AG04449 (cell line): ENCODE measurements at places on chromosomes 3 and 15.
A peak's percentile ranks its signal among the peaks of the same experiment; 100 is the strongest.

- DNase-seq: peak; percentile 37
Measured at GRCh38 chr15:60682115-60682514, 203.2 kb upstream of the ICE2 start.

DNA sequence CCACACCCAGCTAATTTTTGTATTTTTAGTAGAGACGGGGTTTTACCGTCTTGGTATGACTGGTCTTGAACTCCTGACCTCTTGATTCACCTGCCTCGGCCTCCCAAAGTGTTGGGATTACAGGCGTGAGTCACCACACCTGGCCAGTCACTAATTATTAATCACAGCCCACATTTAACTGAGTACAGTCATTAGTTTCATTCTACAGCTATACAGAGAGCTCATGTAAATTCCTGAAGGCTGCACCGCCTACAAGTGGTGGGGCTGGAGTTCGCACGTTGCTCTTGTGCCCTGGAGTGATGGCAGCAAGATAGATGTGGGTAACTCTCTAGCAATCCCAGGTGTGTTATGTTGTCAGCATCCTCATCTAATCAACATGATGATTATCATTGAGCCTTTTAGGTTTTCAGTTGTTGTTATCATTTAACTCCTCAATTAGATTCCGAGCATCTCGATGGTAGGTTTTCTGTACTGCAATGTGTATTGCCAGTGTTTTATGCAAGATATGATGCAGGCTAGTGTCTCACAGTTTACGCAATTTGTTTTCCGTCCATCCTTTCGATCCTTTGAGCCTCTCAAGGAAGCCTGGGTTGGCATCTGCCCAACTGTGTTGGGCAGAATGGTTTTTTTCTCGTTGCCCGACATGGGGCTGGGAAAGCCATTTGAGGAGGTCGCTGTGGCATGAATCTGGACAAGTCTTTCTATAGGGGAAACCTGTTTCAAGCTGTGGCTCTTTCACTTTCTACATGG lies 216.3 kb downstream of the LPP start:
- no peak for DNase-seq

DNA sequence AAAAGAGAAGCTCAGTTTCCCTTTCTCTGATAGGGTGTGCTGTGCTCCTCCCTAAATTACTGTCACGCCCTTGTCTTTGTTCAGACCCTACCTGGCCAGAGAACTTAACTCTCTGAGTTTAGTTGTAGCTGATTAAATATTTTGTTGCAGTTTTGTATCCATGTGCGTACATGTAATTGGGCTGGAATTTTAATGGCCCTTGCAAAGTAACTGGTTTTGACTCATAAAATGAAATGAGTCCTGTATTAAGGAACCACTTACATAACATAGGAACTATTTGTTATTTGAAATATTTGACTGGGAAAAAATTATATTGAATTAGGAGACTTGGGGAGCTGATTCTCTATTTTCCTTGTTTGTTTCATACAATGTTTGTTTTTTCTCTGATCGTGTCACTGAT lies 80.2 kb downstream of the LRRK1 start:
- DNase-seq: no peak

DNA sequence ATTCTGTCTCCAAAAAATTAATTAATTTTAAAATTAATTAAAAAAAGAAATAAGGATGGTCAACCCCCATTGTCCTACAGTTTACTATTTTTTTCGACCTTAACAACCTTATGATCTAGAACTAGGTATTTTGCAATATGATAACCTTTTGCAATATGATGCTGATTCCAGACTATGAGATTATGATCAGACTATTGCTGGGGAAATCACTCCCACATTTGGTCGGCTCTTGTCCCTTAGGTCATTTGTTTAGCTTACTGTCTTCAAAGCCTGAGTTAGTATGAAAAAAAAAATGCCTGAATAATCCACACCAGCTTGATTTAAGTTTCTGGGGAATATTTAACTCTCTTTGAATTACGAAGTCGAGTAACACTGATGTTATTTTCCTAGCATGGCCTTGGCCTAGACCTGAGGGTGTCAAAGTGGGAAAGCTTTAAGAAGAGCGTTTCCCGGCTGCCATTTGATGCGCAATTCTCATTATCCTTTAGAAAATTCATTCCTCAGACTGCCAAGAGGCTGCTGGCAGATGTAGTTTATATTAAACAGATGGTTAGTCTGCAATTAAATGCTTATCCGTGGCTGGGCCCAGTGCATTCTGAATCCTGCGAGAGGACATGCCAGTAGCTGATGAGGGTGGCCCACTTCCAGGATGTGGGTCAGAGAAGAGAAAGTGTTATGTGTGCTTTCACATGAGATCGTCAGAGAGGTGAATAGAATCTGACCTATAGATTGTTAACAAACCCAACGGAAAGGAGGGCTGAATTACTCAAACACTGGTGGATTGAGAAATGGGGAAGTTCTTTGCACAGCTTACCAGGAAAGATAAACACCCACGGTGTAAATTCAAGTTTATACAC lies 496.0 kb upstream of the THBS1 start:
- DNase-seq: no peak

DNA sequence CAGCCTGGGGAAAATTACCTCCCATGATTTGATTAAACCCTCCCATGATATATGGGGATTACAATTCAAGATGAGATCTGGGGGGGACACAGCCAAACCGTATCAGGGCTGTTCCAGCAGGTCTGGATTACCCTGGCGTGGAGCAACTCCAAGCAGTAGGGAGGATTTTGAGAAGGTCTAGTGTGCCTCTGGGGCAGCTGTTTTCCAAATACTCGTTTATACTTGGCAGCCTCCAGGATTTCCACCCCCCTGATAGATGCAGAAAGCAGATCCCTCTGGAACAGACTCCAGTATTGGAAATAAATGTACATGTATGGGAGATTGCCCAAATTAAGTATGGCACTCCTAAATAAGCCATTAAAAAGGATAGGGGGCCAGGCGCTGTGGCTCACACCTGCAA lies 7.7 kb upstream of the IRAK2 start:
- DNase-seq: no peak

DNA sequence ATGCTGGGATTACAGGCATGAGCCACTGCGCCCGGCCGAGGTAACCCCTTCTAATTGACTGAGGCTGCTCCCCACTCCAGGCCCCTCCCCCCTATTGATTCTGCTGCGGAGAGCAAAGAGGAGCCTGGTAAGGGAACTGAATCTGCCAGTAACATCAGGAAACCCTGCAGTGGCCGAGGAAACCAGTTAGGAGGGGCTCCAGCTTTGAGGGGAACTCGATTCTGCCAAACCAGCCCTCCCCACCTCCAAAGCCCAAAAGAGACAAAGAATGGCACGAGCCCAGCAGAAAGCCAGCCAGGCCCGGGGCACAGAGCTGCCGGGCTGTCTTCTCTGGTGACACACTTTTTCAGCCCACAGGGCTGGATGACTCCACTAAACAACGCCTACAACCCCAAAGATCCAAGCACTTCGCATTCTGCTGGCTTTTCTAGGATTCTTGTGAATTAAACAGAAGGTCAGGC lies 15.0 kb upstream of the ACAD9 start:
- no peak for DNase-seq

- DNase-seq: no peak
Measured at GRCh38 chr15:74403588-74403919, 30.2 kb downstream of the SEMA7A start.

- no peak for DNase-seq
Measured at GRCh38 chr15:94470492-94470891, 239.1 kb downstream of the MCTP2 start.

GRCh38 chr3:110504901-110505300 lies 566.7 kb upstream of the NECTIN3 start:
- no peak for DNase-seq

DNA sequence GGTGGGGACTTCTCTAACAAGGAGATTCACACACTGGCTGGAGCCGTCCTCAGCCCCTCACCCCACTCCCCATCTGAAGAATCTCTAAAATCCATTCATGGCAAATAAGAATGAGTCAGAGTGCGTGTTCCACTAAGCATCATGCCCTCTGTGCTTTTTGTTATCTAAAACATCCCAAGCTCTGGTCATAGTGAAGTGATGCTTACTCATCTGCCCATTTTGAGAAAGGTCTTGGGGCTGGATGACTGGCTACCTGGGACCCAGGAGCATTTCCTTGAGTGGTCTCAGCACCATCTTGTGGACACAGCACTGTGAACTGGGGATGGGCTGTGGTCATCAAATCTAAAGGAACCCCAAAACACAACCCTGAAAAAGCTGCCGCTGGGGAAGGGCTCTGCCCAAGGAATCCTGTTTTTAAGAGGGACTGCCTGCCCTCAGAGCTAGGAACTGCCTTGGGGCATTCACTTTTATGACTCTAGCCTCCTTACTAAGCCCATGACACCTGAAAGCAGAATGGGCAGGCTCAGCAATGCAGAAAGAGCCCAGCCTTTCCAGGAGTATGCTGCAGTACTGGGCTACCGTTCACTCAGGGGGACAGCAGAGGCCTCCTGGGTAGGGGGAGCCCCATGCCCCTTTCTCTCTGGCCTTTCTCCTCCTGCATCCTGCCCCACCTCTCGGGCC lies 53.5 kb downstream of the ZBTB38 start:
- DNase-seq: no peak

DNA sequence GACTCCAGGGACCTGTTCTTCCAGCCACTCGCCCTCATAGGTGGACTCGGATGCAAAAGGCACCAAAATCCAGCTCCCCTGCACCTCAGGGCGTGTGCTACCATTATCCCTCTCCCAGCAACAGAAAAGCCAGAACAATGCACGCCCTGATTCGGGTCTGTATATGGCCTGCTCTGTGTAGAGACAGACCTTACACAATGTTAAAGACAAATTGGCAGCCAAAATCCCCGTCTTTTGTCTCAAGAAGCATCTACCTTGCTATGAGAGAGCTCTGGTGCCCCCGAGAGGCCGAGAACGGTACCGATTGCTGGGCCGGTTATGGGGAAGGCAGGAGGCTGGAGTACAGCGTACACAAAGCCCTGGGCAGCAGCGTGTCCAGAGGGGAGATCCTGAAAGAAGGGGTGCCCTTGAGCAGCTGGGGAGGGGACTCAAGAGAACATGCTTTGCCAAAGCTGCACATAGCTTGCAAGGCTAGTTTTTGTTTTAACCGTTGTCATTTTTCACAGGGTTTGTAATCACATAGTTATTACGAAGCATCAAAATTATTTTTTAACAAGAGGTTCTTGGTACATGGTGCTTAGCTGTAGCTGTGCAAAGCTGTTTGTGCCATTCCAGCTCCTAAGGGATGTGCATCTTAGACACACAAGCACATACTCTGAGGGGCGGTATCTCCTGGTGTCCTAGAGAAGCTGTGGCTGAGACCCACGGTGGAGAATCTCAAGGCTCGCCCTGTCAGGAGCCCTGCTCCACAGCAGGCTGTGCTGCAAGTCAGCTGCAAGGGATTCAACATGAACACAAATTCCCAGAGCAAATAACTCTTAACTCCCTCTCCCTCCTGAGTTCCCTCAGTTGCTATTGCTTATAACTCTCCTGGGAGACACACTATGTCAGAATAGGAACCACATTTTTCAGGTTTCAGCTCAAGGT lies 461.5 kb upstream of the PPP2R3A start:
- DNase-seq: no peak

DNA sequence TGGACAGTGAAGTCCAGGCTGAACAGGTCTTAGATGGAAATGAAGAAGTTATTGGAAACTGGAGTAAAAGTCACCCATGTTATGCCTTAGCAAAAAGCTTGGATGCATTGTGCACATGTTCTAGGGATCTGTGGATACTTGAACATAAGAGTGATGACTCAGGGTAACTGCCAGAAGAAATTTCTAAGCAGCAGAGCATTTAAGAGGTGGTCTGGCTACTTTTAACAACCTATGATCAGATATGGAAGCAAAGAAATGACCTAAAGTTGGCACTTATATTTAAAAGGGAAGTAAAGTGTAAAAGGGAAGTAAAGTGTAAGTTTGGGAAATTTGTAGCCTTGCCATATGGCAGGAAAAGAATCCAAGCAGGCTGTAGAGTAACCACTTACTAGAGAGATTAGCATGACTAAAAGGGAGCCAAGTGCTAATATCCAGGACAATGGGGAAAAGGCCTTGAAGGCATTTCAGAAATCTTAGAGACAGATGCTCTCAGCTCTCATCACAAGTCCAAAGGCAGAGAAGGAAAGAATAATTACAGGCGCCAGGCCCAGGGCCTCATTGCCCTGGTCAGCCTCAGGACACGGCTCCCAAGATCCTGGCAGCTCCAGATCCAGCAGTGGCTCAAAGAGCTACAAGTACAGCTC lies 73.9 kb upstream of the KCNH8 start:
- DNase-seq: no peak

DNA sequence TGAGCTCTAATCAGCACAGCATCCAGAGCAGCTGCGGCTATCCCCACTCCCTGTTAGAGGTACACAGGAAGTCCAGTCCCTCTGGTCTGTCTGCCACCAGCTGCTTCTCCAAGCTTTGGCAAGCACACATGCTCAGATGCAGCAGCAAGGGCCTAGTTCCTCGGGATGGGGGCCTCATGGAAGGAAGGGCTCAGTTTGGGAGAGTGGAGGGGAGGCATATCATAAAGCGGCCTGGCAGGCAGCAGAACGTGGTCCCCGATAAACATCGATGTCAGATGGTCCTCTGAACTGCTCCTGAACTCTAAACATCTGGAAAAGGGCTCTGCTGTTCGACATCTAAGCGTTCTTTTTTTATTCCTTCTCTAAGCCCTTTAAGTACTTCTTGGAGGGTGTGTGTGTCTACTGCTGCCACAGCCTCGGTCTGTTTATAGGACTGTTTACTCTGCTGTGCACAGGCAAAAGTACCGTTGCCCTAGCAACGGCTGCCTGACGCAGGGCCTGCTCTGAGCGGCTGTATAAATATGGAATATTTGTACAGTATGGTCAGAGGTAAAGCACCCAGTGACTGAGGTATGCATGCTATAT lies 74.6 kb downstream of the PRICKLE2 start:
- peak; percentile 89 for DNase-seq

DNA sequence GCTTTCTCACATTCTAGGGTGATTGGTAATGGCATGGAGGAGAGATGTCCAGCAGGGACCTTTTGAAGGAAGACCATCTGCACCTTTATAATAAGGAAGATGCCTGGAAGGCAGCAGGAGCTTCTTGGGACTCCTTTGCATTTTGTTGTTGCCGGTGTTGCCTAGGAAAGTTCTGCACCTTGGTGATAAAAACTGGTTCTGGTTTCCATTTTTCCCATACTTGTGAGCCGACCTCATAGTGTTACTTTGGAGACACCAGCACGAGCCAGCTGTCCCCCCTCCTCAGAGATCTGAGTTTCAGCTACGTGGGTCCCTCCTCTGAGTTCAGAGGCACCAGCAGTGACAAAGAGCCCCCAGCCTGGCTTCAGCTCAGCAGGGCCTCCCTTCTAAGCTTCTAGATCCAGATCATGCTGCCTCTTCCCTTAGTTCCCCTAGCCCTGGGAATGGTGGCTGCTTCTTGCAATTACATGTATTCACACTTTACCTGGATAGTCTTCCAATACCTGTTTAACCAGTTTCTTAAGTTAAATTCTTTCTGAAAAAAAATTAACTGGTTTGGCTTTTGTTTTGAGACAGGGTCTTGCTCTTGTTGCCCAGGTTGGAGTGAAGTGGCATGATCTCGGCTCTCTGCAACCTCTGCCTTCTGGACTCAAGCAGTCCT lies 18.0 kb upstream of the FSTL1 start:
- no peak for DNase-seq

DNA sequence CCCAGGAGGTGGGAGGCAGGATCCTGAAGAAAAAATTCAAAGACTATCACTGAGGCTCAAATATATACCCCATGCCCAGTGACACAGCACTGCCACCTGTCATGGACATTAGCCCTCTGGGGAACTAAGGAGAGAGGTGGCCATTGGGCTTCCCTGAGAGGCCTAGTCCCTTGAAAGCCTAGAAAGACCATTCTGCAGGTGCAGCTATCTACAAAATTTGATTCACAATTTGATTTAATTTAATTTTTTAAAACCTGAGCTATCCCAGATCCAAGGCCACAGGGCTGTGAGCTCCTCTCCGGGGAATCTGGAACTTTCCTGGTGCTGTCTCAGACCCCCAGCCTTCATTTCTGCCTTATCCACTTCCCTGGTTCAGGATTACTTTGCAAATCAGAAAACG lies 16.9 kb upstream of the KLHL24 start:
- DNase-seq: no peak
